ENCODE measurements at places on chromosomes 1 and 21.

DNA sequence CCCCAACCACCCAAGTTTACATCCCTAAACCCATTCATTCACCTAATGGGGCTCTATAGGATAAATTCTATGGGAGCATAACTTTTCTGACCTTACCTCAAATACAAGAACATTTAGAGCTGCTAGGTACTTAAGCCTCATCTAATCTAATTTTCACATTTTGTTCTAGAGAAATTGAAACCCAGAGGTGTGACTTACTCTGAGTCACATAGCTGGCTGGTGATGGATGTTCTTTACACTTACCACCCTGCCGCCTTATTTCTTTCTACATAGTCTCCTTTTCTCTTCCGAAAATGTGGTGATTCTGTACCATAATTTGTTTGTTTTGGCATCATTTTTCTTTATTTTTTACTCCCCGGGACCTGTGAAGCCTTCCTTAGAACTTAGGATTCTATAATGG lies 20.3 kb downstream of the TIPRL start:
- no peak for DNase-seq

DNA sequence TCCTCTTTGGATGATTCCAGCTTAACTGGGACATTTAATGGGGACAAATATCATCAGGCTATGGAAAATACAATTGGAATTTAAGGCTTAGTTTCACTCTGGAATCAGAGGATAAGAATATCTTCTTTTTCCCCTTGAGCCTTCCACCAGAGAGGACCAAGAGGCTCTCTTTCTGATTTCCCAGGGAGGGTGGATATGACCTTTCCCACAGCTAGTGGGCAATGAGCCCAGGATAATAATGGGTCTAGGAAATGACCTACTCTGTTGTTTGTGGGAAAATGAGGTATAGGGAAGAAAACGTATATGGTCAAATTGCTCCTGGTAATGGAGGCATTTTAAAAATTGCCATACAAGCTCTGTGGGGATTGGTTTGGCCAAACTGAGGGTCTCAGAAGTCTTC lies 1.9 kb downstream of the OR6Y1 start:
- no peak for DNase-seq

GRCh38 chr1:201594575-201595245 lies 55.8 kb downstream of the NAV1 start:
- peak; percentile 30 for DNase-seq

GRCh38 chr1:212585210-212585609 lies 23.4 kb upstream of the ATF3 start:
- DNase-seq = no peak

GRCh38 chr1:67551375-67551774 lies 121.2 kb upstream of the SERBP1 start:
- DNase-seq = no peak

DNA sequence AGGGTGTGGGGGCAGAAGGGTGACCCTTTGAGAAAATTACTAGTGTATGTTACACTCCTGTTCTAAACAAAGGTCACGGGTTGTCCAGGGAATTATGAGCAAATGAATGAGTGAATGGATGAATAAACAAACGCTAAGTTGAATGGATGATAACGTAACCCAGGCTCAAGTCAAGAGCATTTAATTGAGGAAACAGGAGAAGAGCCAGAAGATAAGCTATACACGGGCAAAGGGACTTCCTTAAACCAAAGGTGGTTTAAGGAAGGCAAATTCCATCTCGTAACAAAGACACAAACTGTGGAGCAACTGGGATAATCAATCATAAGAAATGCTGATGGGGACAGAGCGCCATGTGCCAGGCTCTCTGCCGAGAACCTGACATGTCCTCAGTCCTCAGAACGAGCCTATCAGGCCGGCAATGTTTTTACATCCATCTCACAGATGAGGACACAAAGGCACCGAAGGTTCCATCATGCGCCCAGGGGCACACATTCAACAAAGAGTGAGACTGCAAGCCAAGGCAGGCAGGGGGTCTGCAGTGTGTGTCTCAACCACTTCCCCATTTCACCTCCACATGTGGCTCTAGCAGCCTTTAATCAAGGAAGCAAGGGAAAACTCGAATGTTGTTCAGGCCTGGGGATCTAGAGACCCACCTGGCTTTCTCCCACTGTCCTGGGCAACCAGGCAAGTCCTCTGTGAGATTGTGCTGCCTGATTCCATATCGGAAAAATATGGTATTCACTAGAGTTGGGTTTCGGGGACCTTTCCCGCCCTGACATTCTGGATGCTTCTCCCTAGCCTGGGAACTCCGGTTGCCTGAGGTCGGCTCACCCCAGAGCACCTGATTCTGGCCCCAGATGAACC lies 126.8 kb upstream of the EDN2 start:
- no peak for DNase-seq

GRCh38 chr1:245938046-245938435 lies 569.0 kb downstream of the SMYD3 start:
- DNase-seq = no peak

DNA sequence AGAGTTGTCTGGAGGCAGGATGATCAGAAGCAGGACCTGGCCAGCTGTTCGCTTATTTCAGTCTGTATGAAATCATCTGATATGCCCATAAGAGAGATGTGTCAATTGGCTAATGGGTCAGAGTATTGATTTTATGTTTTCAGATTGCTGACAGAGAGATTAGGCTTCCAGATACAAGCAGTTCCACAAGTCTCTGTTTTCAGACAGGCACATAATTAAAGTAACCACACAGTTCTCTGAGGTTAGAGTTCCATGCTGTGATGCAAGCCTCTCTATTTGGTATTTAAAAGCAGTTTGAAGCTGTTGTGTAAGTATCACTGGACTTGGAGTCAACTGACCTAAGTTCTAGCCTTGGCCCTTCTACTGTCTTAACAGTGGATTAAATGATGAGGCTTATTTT lies 50.1 kb downstream of the ATF6 start:
- no peak for DNase-seq

- DNase-seq = peak; percentile 59
These were observed 2.2 kb downstream of the TGFB2 start for GRCh38 chr1:218347336-218347722.

- DNase-seq = no peak
These were observed 53.6 kb downstream of the KIF21B start for GRCh38 chr1:200969726-200970561.

DNA sequence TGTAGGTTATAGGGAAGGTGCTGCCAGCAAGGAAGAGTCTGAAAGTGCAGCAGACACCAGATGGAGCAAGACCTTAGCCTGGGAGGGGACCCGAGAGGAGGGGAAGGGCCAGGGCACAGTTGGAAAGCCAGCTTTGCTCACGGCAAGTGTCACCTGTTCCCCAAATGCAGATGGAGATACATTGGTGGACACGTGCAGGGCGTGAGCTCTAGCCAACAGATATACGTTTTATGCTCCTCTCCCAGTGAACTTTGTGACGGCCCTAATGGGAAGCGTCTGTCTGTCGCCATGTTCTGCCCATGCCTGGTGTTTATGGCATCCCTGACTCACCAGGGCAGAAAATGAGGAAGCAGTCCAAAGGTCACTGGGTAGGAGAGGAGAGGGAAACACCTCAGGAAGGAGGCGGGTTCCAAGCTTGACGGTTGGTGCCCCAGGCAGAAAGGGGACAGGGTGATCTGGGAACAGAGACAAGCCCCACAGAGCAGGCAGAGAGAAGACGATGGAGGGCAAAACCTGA lies 7.6 kb downstream of the GPA33 start:
- no peak for DNase-seq

GRCh38 chr1:36419140-36419539 lies 21.4 kb upstream of the LSM10 start:
- no peak for DNase-seq

- no peak for DNase-seq
These were observed at the start of gene TMPRSS2 for GRCh38 chr21:41507521-41508414. Gene TMPRSS2 (minus strand): TSS chr21:41508158. CDS start chr21:41498133, 10,025 bp downstream.

- no peak for DNase-seq
These were observed 95.8 kb downstream of the CRB1 start for GRCh38 chr1:197363855-197364254.

DNA sequence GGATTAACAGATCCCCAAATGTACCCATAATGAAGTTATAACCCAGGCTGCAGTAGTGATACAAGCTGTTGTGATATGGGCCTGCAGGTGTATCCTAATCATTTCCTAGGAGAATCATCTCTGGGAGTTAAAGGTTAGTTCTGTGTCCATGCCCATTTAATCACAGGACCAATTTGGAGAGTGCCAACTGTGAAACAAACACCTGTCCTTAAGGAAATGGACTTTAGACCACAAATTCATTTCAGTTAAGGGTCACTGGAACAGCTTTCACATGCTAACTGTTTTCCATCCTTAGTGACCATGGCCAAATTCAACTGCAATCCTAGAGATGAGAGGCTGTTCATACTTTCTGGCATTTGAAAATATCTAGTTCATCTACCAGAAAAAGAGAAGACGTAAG lies 160.9 kb downstream of the GPATCH2 start:
- DNase-seq = no peak

DNA sequence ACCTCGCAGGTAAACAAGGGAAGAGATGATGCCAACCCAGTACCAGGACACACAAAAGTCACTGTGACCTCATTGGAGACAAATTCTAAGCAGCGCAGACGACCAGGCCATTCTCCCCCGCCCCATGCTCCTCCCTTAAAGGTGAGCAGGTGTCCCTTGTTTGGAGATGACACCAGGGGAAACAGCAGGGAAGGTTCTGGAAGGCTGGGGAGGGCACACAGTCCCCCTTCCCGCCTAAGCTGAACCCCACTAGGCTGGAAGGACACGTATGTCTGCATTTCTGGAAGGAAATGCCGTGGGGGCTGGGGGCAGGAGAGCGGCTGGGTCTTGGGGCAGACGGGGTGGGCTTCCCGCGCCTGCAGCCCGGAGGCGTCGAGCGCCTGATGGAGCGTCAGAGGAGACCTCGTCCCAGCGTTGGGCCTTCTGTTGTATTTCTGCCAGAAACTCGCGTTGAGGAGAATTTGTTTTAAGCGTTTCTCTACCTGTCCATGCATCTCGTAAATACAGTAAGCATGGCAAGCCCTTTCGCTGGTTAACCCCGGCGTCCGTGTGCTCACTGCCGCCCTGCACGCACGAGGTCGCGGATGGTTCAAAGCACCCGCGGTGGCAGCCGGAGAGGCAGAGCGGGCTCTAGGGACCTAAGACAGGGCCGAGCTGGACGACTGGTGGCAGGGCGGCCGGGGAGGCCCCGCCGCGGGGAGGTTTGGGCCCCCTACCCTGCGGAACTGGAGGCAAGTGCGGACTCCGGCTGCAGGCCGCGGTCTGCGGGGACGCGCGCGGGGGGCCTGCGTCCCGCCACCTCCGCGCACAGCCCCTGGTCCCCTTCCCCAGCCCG lies 1.2 kb upstream of the LHX4 start:
- DNase-seq = no peak

GRCh38 chr1:1283821-1284220 lies 3.6 kb downstream of the SCNN1D start:
- no peak for DNase-seq

GRCh38 chr1:164609089-164609488 lies 50.1 kb downstream of the PBX1 start:
- DNase-seq = peak; percentile 30

- DNase-seq = no peak
These were observed 114.2 kb upstream of the ATP1A1 start for GRCh38 chr1:116258668-116259419.

GRCh38 chr21:36504067-36505058 lies 24.4 kb upstream of the CLDN14 start:
- DNase-seq = peak; percentile 50

DNA sequence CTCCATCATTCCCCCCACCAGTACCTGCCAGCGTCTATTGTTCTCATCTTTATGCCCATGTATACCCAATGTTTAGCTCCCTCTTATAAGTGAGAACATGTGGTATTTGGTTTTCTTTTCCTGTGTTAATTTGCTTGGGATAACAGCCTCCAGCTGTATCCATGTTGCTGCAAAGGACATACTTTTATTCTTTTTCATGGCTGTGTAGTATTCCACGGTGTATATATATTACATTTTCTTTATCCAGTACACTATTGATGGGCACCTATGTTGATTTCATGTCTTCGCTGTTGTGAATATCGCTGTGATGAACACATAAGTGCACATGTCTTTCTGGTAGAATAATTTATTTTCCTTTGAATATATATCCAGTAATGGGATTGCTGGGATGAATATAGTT lies 313.3 kb upstream of the GREM2 start:
- no peak for DNase-seq

DNA sequence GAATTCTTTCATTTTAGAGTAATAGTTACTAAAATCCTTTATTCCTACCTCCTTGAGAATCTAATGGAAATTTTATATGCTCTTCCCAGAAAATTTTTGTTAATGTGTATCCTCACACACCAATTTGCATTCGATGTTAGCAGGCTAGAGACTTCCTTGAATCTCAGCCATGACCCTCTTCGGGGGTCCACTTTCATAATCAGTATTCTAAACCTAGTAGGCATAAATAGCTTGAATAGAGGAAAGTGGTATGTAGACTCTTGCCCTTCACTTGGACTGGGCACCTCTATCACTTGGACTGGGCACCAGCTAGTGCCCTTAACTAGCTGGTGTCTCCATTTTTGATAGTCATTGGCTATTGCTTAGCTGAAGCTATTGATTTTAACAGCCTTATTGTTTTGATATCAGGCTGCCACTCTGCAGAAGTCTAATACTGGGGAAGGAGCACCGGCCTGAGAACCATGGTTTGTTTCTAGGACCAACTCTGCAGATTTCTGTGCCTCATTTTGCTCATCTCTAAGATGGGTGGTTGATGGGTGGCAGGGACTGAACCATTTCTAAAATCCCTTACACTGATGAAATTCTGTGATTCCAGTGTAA lies 42.8 kb downstream of the MRPL39 start:
- no peak for DNase-seq

- no peak for DNase-seq
These were observed 12.6 kb upstream of the IER5 start for GRCh38 chr1:181075766-181076350.

DNA sequence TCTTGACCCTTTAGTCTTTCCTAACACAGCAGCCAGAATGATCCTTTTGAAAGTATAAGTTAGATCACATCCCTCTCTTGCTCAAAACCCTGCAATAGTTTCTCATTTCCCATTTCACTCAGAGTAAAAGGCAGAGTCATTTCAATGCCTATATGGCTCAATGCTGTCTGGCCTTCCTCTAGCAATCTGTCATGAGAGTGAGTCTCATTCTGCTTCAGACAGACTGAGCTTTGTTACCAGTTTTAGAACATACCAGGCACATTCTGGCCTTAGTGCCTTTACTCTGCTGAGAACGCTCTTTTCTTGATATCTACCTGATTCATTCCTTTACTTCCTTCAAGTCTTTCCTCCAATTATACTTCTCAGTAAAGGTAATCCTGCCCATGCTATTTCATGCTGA lies 372.8 kb upstream of the PKN2 start:
- DNase-seq = no peak

DNA sequence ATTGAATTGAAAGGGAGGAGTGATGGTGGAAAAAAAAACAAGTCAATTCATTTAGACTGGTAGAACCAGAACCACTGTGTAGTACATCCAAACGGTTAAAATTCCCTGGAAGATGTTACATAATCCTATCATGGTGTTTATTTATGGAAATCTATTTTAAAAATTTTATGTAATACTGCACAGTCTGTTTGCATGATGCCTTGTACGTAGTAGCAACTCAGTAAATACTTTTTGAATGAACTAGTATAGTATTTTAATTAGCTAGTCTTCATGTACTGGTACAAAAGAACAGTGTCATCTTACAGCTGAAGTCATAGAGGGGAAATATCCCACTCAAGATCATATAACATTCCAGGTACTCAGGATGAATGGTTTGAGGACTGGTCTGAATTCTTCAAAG lies 27.0 kb upstream of the IER5 start:
- DNase-seq = no peak
